ENCODE measurements at places on chromosomes 16 and 17.

- DNase-seq = no peak
Observed at GRCh38 chr17:82287868-82288801, 14.6 kb upstream of the CSNK1D start.

GRCh38 chr16:49472598-49472997 is 99.0 kb downstream of the C16orf78 start:
- DNase-seq = no peak

DNA sequence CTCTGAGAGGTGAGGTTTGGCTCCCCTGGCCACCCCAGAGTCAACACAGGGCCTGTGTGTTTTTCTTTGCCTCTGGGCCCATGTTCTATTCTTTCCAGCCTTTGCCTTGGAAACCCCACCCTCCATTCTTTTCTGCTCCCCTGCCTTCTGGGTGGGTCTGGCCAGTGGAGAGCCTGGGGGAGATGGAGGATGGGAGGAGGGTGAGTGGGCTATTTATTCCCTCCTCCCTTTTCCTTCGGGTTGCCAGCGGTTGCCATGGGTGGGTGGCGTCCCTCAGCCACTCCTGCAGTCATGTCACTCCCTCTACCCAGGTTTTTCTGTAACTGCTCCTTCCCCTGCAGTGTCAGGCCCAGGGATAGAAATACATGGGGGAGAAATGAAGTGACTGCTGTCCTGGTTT is 15.5 kb downstream of the CMIP start:
- no peak for DNase-seq

GRCh38 chr16:265002-265529 is 10.7 kb downstream of the RGS11 start:
- DNase-seq = no peak

GRCh38 chr17:62187681-62188080 is 122.6 kb upstream of the MED13 start:
- no peak for DNase-seq

- no peak for DNase-seq
Observed at GRCh38 chr17:6666077-6666521, 14.5 kb downstream of the C17orf100 start.

- no peak for DNase-seq
Observed at GRCh38 chr16:67028167-67028695, 718 bp upstream of the CBFB start.

GRCh38 chr16:24769806-24770205 is 40.4 kb downstream of the TNRC6A start:
- DNase-seq = no peak

GRCh38 chr17:72538901-72539352 is 418.1 kb downstream of the SOX9 start:
- DNase-seq = no peak

DNA sequence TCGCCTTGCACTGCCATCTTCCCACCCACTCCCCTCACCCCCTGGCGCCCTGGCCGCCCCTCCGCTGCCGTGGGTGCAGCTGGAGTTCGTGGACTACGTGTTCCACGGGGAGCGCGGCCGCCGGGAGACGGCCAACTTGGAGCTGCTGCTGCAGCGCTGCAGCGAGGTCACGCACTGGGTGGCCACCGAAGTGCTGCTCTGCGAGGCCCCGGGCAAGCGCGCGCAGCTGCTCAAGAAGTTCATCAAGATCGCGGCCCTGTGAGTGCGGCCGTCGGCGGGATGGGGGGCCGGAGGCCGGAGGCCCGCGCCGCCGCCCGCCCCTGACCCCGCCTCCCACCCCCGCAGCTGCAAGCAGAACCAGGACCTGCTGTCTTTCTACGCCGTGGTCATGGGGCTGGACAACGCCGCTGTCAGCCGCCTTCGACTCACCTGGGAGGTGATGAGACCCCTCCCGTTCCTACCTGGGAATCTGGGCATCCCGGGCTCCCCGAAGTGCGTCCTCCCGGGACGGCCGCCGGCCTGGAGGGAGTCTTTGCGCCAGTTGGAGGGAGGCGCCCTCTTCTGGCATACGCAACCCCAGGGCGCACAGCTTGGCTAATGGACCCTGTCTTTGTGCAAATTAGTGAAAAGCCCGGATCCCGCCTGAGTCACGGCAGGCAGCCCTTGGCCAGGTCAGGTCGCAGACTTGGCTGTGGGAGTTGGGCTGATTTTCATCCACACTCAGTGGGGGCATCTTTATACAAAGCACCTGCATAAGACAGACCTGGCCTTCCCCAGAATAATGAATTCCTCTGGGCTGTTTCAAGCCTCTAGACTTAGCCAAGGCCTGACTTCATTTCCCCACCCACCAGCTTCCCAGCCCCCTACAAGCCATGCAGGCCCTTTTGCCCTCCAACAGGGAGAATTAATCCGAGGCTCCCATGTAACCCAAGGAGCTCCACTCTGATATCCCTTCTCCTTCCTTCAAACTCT is 14.3 kb downstream of the RAPGEFL1 start:
- DNase-seq = peak; percentile 44

GRCh38 chr17:71869841-71870545 is 250.8 kb upstream of the SOX9 start:
- no peak for DNase-seq

- DNase-seq = no peak
Observed at GRCh38 chr16:21989751-21990150, 11.2 kb downstream of the PDZD9 start.

DNA sequence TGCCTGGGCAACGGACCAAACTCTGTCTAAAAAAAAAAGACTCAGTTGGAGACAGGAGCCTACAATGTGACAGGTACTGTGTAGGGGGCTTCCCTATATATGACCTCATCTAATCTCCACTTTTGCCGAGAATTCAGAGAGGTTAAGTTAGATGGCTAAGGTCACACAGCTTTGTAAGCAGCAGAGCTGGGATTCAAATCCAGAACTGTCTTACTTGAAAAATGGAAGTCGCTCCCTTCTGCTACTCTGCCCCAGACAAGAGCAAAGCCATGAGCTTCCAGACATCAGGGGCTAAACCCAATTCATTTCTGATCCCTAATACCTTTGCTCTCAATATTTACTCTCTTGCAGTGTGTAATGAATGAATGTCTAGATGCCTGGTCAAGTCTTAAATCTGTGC is 41.5 kb upstream of the ABCC12 start:
- DNase-seq = no peak

All from stimulated activated CD8-positive, alpha-beta memory T cell treated with anti-CD3 and anti-CD28 coated beads, Interleukin-15, amount 100 ng/mL, for 1 hour (primary cell).